MM.1S (cell line): ENCODE measurements at places on chromosomes 6 and 20.

DNA sequence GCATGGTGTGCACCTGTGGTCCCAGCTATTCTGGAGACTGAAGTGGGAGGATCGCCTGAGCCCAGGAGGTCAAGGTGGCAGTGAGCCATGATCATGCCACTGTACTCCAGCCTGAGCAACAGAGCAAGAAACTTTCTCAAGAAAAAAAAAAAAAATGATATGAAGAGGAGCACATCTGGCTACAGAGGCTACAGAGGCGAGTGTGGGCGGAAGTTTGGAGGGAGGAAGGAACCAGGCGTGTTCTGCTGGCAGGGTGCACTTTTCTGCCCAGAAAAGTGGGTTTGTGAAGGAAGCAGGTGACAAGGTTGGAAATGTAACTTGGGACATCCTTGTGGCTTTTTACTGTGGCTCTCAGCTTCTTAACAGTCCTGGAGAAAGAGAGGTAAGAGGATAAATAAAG is 96.7 kb downstream of the SNX5 start:
- DNase-seq, result no peak

DNA sequence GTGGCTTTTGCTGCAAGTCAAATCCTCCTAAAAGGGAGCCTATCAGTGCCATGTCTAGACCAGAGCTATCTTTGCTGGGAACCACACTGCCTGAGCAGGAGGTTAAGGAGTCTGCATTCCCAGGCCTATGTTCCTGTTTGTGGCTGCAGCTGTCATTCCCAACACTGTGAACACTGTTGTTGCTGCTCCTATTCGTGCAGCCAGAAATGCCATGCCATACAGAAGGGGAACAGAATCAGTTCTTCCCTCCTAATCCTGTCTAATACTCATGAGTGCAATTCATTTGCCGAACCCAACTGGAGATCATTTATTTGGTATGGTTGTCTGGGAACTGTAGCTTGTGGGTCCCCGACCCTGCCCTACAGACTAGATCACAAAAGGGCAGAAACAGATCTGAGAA is 406.5 kb upstream of the GJE1 start:
- no peak for DNase-seq

- DNase-seq, result no peak
Observed at GRCh38 chr20:63309261-63310071, 16.5 kb downstream of the COL20A1 start.

GRCh38 chr6:77151241-77151640 is 312.1 kb downstream of the HTR1B start:
- no peak for DNase-seq

- DNase-seq, result no peak
Observed at GRCh38 chr20:39574061-39574460, 611.9 kb downstream of the DHX35 start.

- peak; percentile 29 for DNase-seq
Observed at GRCh38 chr6:3803627-3804468, 45.3 kb upstream of the FAM50B start.

DNA sequence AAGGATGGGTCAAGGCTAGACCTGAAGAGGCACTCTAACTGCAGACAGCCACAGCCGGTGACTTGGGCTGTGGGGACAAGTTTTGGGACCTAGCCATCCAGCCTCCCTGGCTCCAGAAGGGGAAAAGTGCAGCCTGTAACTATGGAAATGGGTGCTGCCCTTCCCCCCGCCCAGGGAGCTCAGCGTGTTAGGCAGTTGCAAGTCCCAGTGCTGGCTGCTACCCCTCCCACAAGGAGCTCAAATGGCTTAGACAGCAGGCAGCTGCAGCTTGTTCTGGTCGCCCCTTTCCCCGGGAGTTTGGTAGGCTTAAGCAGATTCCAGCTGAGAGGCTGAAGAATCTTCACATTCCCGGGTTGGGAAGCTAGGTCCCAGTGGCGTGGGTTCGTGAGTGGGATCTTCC is 162.6 kb downstream of the FAM83B start:
- no peak for DNase-seq

DNA sequence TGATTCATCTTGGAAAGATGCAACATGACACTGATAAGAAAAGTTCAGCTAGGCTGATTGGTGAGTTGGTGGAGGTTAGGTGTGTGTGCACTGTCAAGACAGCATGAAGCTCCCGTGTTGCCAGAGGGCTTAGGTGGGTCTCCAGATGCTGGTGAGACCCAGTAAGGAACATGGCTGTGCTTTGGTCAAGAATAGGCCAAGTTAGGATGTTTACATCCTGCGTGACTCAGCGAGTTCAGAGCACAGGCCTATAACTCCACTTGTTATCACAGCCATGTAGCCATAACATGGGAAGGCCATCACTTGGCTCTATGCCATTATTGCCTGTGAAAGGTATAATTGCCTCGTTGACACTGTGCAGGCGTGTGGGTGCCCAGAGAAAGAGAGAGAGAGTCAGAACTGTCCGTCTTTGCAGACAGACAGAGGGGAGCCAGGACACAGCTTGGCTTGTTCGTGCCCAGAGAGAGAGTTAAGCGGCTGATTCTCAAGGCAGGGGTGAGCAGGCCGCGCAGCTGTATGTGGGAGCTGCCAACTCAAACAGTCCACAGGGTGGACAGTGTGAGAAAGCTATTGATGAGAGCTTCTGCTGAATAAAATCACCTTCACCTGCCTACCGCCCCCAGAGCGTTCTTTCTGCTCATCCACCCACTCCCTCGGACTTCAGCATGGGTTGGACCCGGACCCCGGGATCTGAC is 43.5 kb downstream of the OR2B6 start:
- DNase-seq, result no peak

GRCh38 chr20:14612391-14612790 is 275.0 kb upstream of the FLRT3 start:
- no peak for DNase-seq

GRCh38 chr6:11785774-11786579 is 7.4 kb upstream of the ADTRP start:
- peak; percentile 7 for DNase-seq

DNA sequence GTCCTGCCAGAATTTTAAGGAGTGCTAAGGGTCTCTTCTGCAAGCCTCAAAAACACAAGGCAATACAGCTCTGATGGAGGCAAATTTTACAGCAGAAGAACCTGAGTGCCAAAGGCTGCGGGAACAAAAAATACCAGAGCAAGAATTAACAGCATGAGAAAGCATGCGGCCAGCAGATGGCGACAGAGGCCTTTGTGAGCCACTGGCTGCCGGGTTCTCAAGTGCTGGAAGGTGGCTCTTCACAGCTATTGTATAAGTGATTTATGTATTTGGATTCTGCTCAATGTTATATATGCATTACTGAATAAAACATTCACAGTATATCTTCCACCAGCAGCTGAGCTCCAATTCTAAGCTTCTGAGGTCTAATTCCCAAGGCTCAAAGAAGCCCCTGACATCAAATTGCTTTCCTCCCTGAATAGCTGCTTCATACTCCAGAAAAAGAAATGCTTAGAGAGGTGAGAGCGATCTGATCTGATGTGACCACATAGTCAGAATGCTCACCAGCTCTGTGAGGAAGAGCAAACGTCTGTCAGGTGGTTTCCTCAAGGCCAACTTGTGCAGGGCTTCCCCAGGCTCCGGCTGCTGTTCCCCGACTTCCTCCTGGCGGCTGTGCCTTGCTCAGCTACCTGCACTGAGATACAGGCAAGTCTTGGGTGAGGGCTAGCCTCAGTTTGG is 58.6 kb downstream of the PPP1R3G start:
- DNase-seq, result peak; percentile 79

DNA sequence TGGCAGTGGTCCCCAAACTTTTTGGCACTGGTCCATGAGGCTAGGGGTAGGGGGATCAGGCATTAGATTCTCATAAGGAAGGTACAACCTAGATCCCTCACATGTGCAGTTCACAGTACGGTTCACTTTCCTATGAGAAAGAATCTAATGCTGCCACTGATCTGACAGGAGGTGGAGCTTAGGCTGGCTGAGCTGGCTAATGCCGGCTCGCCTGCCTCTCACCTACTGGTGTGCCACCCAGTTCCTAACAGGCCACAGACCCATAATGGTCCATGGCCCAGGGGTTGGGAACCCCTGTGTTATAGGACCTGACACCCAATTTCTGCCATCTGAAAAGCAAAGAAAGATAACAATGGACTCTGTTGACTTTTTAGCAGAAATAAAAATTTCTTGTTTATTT is 199.6 kb downstream of the GMPR start:
- DNase-seq, result no peak

DNA sequence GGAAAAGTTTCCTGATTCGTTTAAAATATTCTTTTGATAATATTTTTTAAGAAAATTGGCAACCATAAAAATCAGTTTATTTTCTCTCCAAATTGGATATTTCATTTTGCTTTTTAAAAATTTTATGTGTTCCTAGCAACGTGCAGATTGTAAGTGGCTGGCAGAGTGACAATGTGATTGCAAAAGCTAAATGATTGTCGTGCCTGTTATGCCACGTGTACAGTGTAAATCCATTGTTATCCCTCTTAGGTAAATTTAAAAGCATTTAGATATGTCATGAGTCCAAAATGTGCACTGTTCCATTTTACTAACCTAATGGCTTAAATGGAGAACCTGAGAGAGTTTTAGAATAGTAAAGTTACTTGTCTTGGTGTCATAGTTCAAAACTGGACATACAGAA is 94.4 kb upstream of the ADGRF4 start:
- DNase-seq, result no peak

DNA sequence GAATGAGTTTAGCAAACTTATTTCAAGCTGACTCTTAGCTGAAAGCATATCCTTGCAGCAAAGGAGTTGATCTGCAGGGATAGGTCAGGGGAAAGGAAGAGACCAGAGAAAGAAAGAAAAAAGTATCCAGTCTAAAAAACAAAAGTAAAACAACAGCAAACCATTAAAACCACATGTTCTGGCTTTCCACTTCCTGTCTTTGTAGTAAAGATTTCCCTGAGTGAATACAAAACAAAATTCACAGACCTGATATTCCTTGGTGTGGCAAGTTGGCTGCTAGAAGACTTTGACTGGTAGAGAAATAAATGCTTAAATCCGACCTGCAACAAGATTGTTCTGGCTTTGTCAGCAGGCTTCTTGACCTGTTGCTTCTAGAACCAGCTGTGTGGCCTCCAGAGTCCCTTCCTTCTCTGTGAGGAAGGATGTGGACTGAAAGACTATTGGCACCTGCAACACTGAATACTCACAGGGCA is 23.4 kb upstream of the MCM3 start:
- peak; percentile 54 for DNase-seq

DNA sequence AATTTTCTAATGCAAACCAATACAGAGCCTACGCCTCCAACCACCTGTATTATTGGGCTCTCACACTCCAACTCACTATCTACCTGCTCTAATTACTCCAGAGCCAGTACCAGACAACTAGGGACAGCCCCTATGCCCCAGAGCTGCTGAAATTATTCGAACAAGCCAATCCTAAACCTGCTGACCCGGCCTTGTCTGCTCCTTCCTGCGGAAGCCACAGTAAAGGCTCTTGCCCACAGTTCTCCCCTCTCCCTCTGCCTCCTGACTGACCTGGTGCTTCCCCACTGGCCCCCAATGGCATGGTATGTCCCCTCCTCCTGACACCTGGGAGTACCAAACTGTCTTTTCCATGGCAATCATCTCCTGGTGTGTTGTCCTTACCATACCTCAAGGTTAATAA is 4.1 kb upstream of the TOX2 start:
- DNase-seq, result peak; percentile 76

- no peak for DNase-seq
Observed at GRCh38 chr6:25165800-25166199, 113.4 kb upstream of the CARMIL1 start.

DNA sequence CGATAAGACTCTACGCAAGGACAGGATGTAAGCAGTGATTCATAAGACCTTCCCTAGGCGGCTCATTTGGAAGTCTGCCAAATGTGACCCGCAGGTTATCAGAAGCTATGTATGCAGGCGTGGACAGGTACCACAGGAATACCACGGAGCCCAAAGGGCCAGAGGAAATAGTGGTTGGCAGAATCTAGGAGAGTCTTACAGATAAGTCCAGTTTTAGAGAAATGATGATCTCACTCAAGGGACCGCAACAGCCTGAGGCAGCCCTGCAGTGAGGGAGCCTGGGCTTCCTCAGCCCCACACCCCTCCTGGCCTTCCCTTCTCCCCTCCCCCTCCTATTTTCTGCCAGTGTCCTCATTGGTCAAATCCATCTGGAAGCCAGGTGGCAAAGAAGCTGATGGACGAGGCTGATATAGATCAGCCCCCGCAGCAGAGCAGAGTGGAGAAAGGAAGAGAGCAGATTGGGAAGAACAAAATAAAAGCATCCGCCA is 110.6 kb downstream of the FNDC1 start:
- no peak for DNase-seq

DNA sequence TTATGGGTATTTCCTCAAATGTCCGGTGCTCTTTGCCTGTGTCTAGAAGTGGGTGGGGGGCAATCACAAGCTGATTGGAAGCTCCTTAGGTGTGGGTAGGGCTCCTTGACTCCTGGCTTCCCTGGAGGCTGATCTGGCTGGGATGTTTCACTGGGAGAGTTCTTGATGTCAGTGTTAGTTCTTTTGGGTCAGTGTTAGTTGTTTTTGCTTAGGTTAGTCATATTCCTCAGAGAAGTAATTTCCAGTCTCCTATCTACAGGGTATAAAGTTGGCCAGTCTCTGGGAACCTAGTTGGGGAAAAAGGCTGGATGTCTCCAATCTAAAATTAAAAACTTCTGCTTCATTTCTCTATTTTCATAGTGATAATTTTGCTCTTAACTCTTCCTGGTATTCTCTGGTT is 23.6 kb downstream of the CDC5L start:
- no peak for DNase-seq

- peak; percentile 42 for DNase-seq
Observed at GRCh38 chr6:158818581-158819212, 471 bp downstream of the EZR start.

DNA sequence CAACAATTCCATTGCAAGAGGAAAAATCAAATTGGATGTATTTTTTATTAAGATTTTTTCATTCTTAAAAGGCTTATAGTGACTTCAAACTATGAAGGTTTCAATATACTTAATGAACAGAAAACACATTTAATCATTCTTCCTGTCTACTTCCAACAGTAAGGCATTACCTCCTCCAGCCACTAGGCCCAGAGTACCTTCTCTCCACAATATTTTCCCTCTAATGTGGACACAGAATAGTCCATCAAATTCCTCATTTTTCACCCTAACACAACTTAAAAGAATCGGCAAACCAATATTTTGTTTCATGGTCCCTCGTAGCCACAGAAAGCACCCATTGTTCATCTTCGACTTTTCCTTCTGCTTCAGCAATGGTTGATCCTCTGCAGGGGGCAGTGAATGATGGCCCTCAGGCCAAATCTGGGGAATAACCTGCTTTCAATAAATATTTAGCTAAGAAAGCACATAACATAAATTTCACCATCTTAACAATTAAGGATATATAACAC is 335.4 kb upstream of the ID4 start:
- DNase-seq, result no peak

GRCh38 chr6:169172456-169172855 is 81.2 kb downstream of the THBS2 start:
- no peak for DNase-seq

DNA sequence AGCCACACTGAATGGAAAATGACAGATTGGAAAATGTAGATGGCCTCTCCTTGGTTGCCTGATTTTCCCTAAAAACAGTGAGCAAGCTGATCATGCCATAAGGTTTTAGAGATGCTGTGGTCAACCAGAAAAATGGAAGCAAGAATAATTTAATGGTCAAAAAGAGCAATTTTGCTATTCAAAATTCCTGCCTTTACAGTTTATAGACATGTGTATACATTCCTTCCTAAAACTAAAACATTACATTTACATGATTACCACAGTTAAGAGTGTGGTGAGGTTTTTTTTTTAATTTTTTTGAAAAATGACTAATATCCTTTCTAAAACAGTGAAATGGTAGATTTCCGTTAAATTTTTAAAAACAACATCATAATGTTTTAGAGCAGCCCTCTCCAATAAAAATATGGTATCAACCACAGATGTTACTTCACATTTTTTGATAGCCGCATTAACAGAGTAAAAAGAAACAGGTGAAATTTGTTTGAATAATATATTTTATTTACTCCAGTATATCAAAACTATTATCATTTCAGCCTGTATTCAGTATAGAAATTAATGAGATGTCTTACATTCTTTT is 407.0 kb upstream of the SOX4 start:
- no peak for DNase-seq
